Muscle of leg (tissue), 16 donors: ENCODE measurements at places on chromosomes 13 and 19. TPM values are rescaled to one million over a fixed set of nuclear protein-coding genes. Genes with fewer than 3 reads are reported as not detected.

ADPRHL1 gene
- 212 TPM for total RNA-seq

- peaks cover 44% of the 10 kb centered on the region for H3K4me1 ChIP-seq
- no peaks in the 10 kb centered on the region for H3K36me3 ChIP-seq
- H3K27ac ChIP-seq, result peak overlapping the region; percentile 31
- H3K27me3 ChIP-seq, result peaks cover 36% of the 10 kb centered on the region
Measured at GRCh38 chr19:46487802-46488445, 7.7 kb downstream of the PNMA8B start.

GAPDHS gene
- total RNA-seq, result not detected

- no peaks in the 10 kb centered on the region for H3K27me3 ChIP-seq
- peak; percentile 57 for DNase-seq
- peaks cover 4% of the 10 kb centered on the region for H3K36me3 ChIP-seq
- no peak overlapping the region for H3K4me3 ChIP-seq
Measured at GRCh38 chr13:99308471-99309087, 1.4 kb upstream of the GPR183 start.

FFAR2 gene
- total RNA-seq, result 0.22 TPM
